ENCODE measurements at places on chromosomes 5 and 9.

- peak; percentile 86 for DNase-seq
Observed at GRCh38 chr9:76818271-76818670, 54.0 kb downstream of the PCA3 start.

GRCh38 chr9:125603478-125604021 lies 103.5 kb downstream of the MAPKAP1 start:
- no peak for DNase-seq

GRCh38 chr9:126706698-126707053 lies 92.9 kb downstream of the LMX1B start:
- no peak for DNase-seq

DNA sequence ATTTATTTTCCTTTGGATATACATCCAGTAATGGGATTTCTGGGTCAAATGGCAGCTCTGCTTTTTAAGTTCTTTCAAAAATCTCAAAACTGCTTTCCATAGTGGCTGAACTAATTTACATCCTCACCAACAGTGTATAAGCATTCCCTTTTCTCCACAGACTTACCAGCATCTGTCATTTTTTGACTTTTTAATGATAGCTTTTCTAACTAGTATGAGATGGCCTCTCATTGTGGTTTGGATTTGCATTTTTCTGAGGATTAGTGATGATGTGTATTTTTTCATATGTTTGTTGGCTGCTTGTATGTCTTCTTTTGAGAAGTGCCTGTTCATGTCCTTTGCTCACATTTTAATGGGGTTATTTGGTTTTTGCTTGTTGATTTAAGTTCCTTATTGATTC lies 90.0 kb upstream of the HMHB1 start:
- no peak for DNase-seq

GRCh38 chr9:112135706-112136105 lies 39.4 kb downstream of the SUSD1 start:
- DNase-seq = no peak

DNA sequence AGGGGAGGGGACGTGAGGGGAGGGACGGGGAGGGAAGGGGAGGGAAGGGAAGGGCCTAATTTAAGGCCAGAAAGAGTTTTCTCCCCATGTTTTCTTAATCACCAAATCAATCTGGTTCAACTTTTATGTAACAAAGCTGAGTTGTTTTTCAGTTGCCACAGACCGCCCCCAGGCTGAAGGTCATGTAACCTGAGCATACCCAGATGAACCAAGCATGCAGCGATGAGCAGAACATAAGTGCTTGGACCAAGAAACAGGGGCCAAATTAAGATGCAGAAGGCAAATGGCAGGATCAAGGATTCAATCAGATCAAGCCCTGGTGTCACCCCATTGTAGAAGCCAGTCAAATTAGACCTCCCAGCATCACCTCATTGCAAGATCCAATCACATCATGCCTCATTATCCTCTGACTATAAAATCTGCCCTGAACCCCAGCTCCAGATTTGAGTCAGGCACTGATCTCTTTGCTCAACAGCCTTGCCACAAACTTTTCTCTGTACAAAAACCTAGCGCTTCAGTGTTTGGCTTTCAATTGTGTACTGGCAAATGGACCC lies 113.5 kb upstream of the TNPO1 start:
- DNase-seq = no peak

- no peak for DNase-seq
Observed at GRCh38 chr5:143879646-143880045, 67.7 kb downstream of the HMHB1 start.

GRCh38 chr5:75993643-75994520 lies 89.3 kb upstream of the SV2C start:
- no peak for DNase-seq

GRCh38 chr9:21392270-21392669 lies 7.1 kb upstream of the IFNA2 start:
- no peak for DNase-seq

DNA sequence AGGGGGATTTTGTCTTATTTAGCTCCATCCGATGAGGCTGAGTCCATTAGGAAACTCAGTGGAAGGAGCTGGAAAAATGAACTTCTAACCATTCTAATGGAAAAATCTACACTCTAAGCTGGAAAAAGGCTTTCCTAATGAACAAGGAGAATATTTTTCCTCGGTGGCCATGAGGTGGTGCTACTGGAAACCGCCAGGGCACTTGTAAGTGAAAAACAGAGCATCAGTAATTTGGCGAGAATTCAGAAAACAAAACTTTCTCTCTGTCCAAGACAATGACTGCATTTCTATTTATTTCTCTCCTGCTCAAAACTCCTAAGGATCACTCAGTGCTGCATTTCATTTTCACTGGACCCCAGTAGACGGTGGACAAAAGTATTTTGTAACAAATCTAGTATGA lies 237.6 kb downstream of the TENT4A start:
- DNase-seq = no peak

- no peak for DNase-seq
Observed at GRCh38 chr9:85224301-85224700, 517.5 kb downstream of the AGTPBP1 start.

- DNase-seq = no peak
Observed at GRCh38 chr5:11164531-11165294, 403.7 kb upstream of the DAP start.

GRCh38 chr9:129270903-129271431 lies 92.9 kb upstream of the IER5L start:
- DNase-seq = peak; percentile 14

GRCh38 chr5:90037646-90038045 lies 371.9 kb downstream of the CETN3 start:
- DNase-seq = no peak

GRCh38 chr9:94918038-94918753 lies 191.7 kb downstream of the AOPEP start:
- no peak for DNase-seq

GRCh38 chr5:90142541-90142940 lies 267.0 kb downstream of the CETN3 start:
- no peak for DNase-seq

All from RWPE2 (cell line).